ENCODE measurements at places on chromosomes 4 and X.
A peak's percentile ranks its signal among the peaks of the same experiment; 100 is the strongest.

DNA sequence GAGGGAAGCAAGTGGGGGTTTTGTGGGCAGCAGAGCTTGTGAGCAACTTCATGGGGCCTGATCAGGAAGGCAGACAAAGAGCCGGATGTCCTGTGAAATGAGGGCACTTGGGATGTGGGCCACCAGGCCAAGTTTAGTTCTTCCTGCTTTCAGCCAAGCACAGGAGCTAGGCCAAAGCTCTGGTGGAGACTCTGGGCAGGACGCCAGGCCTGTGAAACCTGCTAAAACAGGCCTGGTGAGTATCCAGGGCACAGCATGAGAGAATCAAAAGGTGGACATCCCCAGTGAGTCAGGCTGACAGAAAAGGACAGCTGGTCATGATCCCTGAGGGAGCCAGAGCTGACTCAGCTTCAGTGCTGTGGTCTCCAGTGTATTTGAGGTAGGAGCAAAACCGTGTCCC is 95.7 kb downstream of the NPNT start:
- peak; percentile 13 for DNase-seq

- DNase-seq = no peak
Observed at GRCh38 chr4:7160439-7160838, 31.9 kb upstream of the SORCS2 start.

DNA sequence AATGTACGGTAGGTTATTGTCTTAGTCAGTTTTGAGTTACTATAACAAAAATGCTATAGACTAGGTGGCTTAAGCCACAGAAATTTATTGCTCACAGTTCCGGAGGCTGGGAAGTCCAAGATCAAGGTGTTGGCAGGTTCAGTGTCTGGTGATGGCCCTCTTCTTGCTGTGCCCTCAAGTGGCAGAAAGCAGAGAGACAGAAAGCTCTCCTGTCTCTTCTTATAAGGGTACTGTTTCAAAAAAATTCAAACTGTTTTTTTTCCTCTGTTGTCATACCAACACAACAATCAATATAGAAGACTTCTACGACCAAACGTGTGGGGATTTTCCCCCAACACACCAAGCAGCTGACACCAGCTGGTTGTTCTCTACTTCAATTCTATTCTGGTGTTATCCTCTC is 53.4 kb downstream of the ADGRG4 start:
- DNase-seq = no peak

DNA sequence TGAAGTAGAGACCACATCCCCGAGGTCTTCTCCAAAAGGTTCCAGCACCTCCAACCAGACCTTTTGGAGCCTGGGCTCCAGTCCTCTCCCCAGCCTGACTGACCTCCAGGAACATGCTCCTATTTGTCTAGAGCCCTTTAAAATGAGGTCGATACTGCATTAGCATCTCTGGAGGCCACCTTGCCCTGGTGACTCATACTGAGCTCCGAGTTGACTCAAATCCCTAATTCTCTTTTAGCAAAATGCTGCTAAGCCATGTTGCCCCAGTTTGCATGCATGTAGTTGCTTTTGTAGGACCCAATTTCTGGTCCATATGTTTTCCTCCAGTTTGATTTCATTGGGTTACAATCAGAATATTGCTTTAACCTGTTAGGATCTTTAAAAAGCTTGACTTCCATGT is 43.5 kb upstream of the CITED1 start:
- no peak for DNase-seq

GRCh38 chr4:2350982-2351381 is 67.5 kb downstream of the ZFYVE28 start:
- no peak for DNase-seq

DNA sequence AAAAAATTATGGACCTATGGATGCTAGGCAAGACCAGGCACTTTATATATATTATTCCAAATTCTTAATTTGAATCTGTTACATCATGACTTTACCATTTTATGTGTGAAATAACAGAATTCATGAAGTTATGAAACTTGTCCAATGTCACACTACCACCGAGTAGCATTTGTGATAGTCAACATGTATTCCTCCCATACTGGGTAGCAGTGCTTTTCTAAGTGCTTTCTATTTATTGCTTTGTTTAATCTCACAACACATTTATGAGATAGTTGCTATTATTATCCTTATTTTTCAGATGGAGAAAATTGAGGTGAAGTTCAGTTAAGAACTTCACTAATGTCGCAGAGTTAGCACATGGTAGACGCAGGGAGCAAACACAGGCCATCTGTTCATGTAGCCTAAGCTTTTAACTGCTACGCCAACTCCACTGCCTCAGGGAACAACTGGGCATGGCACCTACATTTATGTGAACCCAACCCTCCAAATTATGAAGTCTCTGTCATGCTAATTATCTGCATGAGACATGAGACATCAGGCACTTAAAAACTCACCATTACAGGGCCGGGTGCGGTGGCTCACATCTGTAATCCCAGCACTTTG is 20.8 kb downstream of the GUCY1A1 start:
- DNase-seq = no peak

- peak; percentile 76 for DNase-seq
Observed at GRCh38 chr4:38381788-38382187, 282.2 kb upstream of the KLF3 start.

- no peak for DNase-seq
Observed at GRCh38 chr4:42310358-42310757, 86.9 kb upstream of the SHISA3 start.

- DNase-seq = no peak
Observed at GRCh38 chrX:28988246-28988645, 401.0 kb downstream of the IL1RAPL1 start.

- DNase-seq = no peak
Observed at GRCh38 chr4:154959756-154960155, 178.7 kb downstream of the RBM46 start.

DNA sequence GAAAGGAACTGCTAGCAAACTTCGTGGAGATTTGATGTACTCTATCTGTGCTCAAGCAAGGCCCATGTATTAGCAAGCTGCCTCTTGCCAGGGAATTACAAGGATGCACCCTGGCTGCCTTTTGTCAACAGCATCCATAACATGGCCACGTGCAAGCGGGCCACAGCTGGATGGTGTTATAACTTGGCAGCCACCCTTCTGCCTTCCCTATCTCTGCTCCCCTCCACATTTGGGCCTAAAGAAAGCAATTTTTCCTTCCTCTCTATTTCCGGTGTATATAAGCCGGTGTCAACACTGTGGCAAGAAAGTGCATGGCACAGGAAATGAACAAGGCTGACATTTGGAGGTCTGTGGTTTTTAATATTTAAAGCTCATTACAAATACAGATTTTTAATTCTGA is 94.8 kb downstream of the CLNK start:
- DNase-seq = no peak

DNA sequence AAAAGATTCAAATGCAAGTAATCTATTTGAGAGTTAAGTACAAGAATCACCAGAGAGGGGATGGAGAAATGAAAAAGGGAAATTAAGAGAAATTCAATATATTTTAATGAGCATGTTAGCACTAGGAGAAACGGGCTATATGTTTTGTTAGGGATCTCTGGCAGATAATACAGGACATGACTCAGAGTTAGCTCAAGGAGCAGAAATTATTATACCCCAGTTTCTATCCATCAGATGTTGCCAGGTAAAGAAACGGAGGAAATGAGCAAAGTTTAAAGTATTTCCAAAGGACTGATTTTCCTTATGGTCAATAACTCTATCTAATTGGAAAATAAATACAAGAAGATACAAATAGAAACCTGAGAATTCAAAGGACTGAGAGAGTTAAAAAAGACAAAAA is 867.6 kb downstream of the TRAM1L1 start:
- no peak for DNase-seq

- no peak for DNase-seq
Observed at GRCh38 chr4:14855719-14856061, 146.6 kb upstream of the CPEB2 start.

DNA sequence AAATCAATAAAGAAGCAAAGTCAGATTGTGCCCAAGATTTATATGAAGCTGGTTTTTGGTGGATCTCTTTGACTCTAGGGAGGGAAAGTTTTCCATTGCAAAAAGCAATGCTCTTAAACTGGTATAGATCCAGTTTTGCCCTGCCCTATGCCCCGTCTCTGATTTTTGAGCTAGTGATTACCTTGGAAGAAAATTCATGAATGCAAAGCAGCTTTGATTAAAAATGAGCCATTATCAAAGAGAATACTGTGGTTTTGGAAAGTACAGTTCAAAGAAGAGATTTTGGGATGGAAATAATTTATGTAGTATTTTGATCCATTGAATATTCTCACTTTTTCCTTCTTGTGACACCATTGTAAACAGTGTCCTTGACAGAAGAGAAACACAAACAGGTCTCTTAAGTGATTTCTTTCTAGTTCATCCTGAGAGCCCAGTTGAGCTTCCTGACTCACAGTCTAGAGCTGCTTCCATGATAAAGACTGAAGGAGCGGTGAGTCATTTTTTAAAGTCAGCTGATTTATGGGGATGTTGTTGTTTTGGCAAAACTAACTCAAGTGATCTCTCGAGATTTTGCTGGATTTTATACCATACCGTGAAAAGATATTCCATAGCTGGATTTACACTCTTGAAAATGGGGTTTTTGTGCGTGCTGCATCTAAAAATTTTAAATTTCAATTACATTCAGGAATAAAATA is 76.7 kb downstream of the AFF1 start:
- peak; percentile 83 for DNase-seq

DNA sequence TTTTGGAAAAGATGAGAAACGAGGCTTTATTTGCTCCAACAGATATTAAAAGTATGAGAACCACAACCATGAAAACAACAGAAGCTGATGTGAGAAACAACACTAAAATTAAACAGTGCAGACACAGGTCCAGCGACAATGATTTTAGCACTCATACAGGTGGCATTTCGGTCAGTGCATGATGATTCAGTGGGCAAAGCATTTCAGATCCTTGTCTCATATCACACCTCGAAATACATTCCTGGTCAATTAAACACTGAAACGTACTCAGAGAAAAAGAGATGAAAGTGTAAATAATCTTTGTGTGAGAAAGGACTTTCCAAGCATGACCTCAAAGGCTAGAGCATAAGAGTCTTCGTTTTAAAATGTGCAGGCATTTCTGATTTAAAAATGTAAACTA is 85.2 kb downstream of the ACOX3 start:
- no peak for DNase-seq

DNA sequence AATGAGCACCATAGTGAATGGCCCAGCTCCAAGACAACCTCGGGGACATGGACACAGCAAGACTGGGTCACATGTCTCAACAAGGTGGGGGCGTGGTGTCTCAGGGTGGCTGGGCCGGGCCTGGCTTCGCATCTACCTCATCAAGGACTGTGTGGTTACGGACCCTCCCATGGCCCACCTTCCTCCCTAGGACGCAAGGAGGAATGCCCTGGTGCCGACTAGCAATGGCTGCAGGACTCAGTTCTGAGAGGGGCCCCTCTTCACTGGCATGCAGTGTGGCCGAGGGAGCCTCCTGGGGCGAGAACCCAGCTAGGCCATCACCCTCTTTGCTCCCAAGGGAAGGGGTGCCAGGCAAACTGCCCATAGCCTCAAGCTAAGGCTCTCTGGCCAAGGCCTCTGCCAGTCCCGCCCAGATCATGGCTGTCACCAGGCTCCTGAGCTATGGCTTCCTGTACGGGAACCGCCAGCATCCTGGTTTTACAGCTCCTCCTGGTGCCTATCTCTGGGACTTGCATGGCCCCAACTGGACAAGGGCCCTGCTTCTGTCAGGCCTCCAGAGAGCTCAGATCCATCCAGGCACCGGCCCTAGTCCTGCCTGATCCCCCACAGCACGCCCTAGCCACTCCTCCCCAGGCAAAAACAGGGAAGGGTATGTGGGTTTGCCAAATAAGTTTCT is 218.0 kb upstream of the AGTR2 start:
- no peak for DNase-seq

DNA sequence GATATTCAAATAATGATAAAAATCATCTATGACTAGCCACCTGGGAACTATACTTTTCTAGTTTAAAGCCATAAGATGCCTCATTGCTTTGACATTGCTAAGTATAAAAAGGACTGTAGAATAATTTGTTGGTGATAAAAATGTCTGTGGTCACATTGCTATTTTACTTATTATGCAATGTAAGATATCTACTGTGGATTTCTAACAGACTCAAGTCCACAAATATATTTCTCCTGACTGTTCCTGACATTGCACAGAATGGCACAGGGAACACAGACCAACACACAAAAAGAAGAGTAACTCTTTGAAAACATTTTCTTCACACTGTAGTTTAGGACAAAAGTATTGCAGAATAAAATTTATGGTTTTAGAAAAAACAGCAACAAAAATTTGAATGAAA is 2.2 kb upstream of the TMPRSS11E start:
- DNase-seq = no peak

DNA sequence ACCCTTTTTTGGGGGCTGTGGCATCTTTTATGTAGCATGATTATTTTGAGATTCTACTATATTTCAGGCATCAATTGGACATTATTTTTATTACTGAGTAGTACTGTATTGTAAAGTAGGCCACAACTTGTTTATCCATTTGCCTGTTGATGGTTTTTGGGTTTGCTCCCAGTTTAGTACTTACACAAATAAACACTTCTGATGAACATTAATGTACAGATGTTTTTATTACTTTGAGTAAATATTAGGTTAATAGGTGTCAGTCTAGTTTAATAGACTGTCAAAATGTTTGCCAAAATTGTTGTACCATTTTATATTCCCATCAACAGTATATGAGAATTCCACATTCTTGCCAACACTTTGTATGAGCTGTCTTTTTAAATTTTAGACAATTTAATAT is 214.9 kb upstream of the MAD2L1 start:
- DNase-seq = no peak

DNA sequence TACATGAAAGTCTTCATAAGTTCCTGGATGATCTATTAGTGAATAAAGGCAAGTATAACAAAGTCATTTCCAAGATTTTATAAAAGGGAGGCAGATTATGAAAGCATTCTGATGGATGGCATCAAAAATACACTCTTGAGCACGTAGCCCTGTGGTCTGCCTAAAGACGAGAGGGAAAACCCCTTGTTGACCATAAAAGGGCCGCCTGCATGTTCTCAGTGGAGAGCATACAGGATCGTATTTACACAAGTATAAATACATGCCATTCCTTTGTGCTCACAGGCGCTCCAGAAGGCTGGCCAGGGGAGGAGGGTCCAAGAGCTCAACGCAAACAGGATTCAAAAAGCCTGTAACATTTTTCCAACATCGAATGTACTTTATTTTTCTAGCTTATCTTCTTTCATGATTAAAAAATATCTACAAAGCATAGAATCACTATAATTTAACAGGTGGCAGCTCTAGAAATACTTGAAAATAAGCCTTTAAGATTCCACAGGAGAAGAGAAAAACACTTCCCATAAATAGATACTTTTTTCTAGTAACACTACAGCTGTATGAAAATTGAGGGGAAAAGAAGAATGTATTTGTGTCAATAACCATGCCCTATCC is 29.6 kb downstream of the PDGFC start:
- peak; percentile 42 for DNase-seq
